ENCODE measurements at places on chromosomes 4 and X.

- DNase-seq, result no peak
Measured at GRCh38 chrX:404656-405055, 17.9 kb upstream of the PPP2R3B start.

DNA sequence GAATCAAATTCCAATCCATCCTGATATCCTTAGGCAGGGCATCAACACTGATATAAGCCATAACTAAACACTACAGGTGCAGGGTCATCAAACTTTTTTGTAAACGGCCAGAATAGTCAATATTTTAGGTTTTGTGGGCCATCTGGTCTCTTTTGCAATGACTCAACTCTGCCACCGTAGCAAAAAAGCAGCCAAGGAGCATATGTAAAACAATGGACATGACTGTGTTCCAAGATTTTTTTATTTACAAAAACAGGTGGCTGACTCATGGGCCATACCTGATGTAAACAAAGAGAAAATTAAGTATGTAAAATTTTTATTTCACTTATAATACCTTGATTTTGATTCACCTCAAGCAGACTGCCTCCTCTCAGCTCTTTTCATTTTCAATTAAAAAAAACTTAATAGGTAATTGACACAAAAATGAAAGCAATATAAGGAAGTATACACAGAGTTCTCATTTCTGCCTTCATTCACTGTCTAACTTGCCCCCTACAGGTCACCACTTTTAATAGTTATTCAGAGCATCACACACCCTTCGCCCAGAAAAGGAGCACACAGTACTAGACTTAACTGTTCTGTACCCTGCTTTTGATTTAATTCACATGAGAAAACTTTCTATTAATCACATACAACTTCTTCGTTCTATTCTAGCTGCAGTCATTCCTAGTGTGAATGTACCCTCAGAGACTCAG is 35.3 kb upstream of the GPM6B start:
- DNase-seq, result no peak

DNA sequence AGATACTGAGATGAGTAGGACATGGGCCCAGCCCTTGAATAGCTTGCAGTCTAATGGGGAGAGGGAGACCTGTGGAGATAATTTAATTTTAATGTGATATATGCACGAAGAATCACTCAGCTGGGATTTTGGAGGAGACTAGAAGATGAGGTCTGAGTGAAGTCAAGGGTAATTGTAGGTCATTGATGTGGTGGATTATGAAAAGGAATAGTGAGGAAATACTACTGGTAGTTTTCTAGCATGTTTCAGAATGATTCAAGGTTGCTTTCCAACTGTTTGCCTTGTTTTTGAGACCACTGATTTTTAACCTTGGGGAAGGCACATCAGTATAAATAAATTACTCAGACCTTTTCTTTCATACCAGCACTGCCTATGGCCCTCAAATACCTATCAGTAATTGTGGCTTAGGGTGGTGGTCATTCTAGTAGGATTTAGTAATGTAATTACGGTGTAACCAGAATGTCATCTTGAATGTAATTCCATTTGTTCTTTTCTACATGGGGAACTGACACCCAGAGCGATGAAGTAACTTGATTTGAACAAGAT is 25.6 kb downstream of the PTTG2 start:
- DNase-seq, result no peak

GRCh38 chrX:9464435-9465371 is at the start of gene TBL1X:
Gene TBL1X, plus strand, starts transcription at chrX:9465058. Its CDS starts 188,529 bp downstream, at chrX:9653587.
- no peak for DNase-seq

DNA sequence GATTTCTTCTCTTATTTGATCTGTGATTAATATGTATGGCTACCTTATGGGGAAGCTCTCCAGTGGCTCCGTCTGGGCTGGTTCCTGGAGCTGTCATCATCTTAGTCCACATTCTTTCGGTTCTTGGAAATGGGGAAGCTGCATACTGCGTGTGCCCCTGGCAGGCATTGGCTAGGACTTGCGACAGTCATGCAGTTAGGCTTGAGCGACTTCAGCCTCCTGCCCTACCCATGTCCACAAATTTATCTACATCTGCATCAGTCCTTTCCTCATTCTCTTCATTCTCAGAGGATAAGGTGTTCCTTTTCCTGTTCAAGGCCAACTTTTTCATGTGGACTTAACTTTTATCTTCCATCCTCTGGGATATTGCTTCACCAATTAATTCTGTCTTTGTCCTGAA is 214.2 kb downstream of the RELL1 start:
- DNase-seq, result no peak

DNA sequence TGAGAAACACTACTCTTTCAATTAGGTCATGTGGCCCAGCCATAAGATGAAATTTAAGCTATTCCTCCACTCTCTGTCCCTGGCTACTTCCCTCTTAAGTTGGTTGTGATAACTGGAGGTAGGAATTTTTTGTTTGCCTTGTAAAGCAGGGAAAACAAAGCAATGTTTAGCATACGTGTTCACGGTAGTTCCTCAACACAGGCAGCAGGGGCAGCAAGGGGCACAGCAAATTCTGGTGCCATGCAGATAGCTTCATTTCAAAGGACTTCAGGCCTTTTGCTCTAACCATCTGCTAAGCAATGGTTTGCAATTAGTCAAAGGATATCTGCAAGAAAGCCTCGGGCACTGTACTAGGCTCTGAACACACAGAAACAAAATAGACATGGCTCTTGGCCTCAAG is 330.2 kb downstream of the ZIC3 start:
- no peak for DNase-seq

GRCh38 chr4:89439533-89439932 is 131.9 kb upstream of the GPRIN3 start:
- no peak for DNase-seq

DNA sequence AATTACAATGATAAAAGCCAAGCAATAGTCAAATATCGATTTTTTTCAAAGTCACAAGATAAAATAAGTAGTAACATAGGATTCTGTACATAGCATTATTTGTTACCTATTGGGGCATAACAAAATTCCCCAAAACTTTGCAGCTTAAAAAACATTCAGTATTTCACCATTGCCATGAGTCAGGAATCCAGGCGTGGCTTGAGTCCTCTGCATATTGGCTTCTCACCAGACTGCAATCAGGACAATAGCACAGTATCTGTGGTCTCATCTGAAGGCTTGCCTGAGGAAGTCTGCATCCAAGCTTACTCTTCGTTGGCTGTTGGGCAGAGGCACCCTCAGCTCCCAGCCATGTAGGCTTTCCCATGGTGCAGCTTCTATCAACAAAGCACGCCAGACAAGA is 6.2 kb upstream of the CTBP1 start:
- no peak for DNase-seq

- DNase-seq, result no peak
Measured at GRCh38 chr4:154506253-154506652, 14.7 kb upstream of the DCHS2 start.

GRCh38 chr4:8478801-8479744 is 38.5 kb downstream of the TRMT44 start:
- no peak for DNase-seq
